ENCODE measurements at places on chromosomes 13 and 19. TPM values are rescaled to one million over a fixed set of nuclear protein-coding genes. Genes with fewer than 3 reads are reported as not detected.
A peak's percentile ranks its signal among the peaks of the same experiment; 100 is the strongest.

DNA sequence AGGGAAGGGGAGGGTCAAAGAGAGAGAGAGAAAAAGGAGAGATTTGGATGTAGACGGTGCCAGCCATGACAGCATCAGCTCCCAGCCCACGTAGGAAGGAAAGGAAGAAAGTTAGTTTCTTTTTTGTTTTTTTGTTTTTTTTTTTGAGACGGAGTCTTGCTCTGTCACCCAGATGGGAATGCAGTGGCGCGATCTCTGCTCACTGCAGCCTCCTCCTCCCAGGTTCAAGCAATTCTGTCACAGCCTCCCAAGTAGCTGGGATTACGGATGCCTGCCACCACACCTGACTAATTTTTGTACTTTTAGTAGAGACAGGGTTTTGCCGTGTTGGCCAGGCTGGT lies 27.6 kb downstream of the ELL start:
- DNase-seq, result peak; percentile 90

DNA sequence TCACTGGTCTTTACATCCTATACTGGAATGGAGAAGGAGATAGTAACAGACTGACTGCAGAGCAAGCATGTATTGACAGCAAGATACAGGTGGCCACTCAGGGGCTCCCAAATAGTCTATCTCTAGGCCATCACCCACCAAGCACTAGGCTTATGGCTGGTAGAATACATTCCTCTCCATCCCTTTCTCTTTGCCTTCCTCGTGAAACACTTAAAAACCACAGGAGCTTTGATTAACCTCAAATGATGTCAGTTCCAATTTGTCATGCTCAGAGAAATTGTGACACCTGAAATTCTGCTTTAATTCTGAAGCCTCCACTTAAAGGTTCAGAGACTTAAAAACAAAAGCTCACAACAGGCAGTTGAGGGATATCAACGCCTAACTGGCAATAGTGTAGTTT lies 17.2 kb downstream of the ENOX1 start:
- DNase-seq, result no peak

- DNase-seq, result no peak
These were observed 1697.9 kb downstream of the PCDH9 start for GRCh38 chr13:65532231-65532630.

DNA sequence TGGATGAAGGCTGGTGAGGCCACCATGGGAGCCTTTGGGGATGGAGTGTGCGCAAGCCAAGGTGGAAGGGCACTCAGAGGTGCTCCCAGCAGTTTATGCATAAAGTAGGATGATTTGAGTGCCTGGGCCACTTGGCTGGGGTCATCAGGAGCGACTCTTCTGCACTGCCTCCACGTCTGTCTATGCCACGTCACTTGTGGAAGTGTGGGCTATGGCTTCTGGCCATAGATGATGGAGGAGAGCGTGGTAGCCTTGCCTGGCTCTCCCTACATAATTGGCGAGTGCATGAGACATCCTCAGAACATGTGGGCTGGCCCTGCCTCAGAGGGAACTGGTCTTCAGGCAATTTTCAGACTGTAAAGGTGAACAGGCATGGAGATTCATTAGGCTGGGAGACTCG lies 182.9 kb downstream of the TEX29 start:
- DNase-seq, result peak; percentile 42

The FGF14 gene
- under 0.01 TPM for total RNA-seq
